ENCODE measurements at places on chromosomes 1 and 21.

DNA sequence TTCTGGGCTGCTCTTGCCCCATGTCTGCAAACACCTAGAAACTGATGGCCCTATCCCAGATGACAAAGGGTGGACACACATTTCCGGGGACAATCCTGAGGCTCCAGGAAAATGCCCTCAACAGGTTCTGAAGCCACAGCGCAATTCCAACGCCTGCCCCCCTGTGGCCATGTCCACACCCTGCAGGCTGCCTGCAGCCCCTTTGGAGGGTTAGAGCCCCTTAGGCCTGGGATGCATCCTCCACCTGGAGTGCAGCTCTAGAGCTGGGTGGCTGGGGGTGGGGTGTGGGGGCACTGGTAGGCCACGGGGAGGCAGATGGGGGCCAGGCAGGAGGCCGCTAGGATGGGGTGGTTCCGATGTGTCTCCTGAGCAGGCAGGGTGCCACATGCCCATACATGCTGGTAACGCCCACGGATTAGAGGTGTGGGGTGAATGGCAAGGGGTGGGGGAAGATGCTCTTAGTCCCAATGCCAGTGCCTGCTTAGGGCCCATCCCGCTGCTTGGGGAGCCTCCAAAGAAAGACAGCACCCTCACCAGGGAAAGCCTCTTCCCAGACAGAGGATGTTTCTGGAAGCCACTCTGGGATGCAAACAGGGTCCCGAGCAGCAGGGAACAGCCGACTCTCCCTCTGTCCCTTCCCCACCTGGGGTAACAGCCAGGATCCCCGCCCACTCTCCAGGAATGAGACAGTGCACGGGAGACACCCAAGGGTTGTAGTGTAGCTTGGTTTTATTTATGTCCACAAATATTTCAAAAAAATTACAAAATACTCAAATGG is 34.0 kb downstream of the SLC45A1 start:
- DNase-seq, result no peak

GRCh38 chr1:171198081-171198480 is 13.0 kb downstream of the FMO2 start:
- no peak for DNase-seq

DNA sequence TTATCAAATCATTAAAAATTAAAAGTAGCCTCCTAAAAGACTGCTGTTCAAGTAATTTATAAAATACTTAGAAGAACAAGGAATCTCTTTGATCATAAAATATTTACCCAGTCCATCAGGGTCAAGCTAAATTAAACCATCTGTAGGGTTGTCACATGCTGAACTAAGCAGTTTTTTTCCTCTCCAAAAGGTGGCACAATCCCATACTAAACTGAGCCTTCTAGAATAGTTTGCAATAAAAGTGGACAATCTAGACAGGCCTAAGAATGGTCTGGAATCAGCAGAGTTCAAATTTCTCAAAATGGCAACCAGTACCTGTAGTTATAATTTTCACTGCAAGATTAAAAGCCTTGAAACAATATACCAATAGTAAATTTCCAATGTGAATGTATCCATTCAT is 194.8 kb downstream of the EIF4G3 start:
- no peak for DNase-seq

- no peak for DNase-seq
Observed at GRCh38 chr1:29451368-29451892, 215.1 kb downstream of the PTPRU start.

DNA sequence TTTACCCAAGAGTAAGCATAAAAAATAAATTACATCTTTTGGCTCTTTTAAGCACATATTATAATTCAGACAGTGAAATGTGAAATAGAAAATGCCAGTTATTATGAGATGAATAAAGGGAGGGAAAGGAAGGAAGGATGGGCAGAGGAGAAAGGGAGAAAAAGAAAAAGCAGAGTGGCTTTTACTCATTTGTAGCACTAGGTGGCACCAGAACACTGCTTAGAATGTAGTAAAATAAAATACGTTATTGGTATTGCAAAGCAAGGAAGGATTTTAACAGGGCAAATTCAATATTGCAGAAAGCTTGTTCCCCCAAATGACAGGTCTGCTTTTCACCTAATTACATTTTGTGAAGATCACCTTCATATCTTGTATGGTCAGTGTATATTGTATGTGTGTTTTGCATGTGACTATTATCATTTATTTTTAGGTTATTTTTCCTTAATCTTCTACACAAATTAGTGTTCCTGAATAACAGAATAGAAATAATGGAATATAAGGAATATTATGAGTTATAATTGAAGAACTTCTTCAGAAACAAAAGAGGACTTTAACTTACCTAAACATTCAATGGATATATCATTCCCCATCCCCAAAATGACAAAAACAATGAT is 9.1 kb upstream of the PCNX2 start:
- no peak for DNase-seq

DNA sequence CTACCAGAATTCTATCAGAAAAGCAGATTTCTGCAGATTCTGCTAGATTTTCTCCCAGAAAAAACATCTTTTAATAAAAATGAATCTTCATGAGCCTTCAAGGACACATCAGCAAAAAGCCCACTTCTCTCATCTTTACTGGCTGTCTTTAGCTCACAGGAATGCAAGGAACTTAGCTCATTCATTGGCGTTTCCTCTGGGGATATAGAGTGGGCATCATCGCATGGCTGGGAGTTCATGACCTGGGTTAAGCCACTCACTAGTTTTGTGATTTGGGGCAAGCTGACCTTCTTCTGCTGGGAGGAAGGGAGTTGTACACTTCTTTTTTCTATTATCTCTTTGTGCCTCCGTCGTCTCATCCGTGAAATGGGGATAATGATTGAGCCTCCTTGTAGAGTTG is 149.7 kb downstream of the KAZN start:
- no peak for DNase-seq

DNA sequence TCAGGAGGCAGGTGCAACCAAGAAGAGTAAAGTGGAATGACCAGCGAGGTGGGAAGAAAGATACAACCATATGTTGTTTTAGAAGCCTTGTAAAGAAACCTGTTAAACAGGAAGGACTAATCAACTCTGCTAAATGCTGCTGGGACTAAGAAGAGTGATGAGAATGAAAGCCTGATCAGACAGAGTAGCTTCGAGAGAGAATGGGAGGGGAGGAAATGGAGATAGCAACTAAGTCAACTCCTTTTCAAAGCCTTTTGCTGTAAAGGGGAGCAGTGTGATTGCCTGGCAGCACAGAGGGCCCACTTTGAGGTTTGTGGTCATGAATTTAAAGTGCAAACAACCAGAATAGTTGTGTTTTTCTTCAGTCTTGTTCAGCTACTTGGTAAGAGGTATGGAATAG is 31.4 kb downstream of the SLC30A7 start:
- DNase-seq, result peak; percentile 19

GRCh38 chr1:68916221-68916902 is 419.5 kb upstream of the DEPDC1 start:
- no peak for DNase-seq

DNA sequence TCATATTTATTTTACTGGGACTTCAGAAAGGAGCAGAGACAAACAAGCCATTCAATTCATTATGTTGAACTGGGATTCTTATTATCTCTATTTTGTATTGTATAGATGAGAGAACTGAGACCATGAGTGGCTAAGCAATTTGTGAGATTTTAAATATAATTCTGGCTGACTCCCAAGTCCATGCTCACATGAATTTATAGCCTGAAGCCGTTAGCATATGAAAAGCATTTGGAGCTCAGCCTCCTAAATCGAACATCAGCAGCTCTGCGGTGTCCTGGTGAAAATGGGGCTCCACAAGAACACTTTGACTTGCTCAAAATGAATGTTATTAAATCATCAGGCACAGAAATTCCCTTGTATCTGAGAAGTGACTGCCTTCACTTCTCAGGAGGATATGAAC is 96.8 kb upstream of the DPT start:
- no peak for DNase-seq

GRCh38 chr21:45330851-45331261 is 43.2 kb upstream of the POFUT2 start:
- DNase-seq, result no peak

DNA sequence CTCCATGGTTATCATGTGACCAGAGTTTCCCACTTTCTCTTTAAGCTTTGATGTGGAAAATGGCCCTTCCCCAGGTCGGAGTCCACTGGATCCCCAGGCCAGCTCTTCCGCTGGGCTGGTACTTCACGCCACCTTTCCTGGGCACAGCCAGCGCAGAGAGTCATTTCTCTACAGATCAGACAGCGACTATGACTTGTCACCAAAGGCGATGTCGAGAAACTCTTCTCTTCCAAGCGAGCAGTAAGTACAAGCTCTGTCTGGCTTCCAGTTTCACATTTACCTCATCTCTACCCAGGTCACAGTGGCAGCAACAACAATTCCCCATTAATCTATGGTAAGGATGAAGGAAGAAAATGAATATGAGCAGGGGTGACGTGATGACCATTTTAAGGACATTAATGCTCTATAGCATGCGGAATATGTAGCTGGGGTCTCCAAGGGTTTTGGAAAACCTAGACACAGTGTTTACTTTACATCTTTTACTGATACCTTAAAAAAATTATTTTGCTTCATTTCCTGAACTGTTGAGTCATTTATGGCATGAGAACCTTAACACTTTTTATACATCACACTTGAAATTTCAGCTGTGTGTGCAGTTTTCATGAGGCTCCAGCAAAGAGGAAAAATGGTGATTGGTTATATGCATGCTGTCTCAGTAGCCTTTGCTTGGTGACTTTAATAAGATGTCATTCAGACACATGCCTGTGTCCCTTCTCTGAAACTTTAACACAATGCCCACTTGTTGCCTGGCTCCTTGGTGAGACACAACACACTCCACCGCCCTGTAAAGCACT is 286.3 kb upstream of the SGIP1 start:
- no peak for DNase-seq

DNA sequence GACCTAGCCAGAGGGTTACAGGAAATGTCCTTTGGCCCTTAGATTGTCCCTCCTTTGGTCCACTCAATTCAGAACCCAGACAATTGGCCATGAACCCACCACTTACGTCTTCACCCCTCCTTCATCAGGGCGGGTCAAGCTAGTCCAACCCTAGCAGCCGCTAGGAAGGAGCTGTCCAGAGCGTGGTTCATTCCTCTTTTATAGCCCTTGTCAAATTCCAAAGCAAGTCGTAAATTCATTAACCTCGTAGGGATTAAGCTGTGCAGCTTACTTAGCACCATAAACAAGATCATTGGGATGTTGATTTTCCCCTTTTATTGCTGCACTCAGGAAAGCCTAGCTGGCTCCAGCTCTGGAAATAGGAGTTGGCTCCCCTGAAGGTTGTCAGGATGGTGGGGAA is 90.1 kb downstream of the TMEM53 start:
- no peak for DNase-seq

DNA sequence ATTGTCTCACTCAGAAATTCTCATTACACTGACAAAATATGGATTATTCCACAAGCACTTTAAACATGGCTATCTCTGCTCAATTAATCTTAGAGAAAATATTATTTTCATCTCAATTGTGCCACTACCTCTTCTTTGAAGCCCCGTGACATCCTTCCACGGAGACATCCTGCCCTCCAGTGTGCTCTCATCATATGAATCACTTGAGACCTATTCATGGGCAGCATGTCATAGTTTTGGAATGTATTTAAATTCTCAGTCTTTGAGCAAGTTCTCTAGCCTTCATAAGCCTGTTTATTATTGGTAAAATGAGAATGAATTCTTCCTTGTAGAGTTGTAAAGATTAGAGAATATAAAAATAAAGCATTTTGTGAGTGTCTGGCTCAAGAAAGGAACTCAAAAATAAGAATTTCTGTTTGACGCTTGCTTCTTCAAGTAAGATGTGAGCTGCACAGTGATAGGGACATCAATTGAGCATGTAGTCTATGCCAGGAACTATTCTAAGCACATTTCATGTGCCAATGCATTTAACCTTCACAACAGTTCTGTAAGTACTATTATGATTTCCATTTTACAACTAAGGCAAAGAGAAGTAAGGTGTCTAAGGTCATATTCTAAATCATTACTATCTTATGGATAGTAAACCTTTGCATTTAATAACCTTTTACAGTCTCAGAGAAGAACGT is 557.4 kb upstream of the ZRANB2 start:
- no peak for DNase-seq

DNA sequence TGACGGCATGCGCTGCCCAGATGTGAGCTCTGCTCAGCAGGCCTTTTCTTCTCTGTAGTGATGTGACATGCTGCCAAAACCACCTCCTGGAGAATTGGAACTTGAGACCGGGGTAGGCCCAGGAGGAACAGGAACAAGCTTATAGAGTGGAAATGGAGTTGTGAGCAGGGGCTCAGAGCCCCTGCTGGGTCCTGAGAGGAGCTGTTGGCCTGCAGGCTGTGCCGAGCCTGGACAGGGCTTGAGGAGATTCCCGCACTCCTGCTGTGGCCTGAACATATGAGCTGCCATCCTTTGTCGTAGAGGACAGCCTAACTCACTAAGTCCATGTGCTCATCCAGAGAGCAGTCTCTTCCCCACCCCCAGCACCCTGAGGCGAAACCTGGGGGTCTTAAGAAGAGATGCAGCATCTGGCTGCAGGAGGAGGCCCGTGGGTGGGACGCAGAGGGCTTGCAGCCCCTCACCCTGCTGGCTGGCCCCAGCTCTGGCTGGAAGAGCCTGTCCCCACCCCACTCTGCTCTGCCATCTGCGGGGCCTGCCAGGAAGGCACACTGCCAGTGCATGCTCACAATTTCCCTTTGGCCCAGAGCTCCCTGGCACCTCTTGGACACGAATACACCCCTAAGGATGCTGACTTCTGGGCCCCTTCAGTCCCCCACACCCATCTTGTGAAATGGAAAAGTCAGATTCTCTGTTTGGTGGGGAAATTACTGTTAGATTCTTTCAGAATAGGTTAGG is 42.5 kb downstream of the PTPRF start:
- no peak for DNase-seq

DNA sequence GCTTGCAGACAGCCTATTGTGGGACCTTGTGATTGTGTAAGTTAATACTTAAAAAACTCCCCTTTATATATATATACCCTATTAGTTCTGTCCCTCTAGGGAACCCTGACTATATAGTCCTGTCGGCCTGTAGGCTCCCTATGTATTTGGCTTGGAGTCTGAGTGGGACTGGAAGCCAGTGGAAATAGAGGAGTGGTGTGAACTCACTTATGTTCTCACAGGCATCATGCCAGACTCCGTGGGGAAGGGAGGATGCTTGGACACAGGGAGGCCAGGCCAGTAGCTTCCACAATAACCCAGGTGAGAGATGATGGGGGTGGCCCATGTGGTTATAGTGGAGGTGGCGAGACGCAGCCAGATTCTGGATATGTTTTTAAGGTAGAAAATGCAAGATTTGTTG is 136.7 kb upstream of the SYT6 start:
- no peak for DNase-seq

DNA sequence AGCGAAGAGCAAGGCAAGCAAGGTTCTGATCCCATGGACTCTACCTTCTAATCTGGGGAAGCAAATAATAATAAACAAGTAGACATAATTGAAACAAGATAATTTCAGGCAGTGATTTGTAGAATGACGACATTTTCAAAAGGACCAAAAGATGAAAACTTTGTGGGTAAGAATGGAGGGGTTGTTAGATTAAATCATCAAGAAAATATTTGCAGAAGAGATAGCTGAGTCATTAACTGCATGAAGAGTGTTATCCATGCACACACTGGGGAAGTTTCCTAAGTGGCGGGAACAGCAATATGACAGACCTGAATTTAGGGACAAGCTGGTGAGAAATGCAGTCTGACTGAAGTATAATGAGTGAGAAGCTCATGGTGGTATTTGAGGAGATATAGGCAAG is 583.1 kb upstream of the RGS18 start:
- DNase-seq, result no peak

Measured in stimulated activated CD8-positive, alpha-beta memory T cell treated with anti-CD3 and anti-CD28 coated beads, Interleukin-2, amount 100 ng/mL, for 1 hour (primary cell).